ENCODE measurements at places on chromosomes 1 and 21.

DNA sequence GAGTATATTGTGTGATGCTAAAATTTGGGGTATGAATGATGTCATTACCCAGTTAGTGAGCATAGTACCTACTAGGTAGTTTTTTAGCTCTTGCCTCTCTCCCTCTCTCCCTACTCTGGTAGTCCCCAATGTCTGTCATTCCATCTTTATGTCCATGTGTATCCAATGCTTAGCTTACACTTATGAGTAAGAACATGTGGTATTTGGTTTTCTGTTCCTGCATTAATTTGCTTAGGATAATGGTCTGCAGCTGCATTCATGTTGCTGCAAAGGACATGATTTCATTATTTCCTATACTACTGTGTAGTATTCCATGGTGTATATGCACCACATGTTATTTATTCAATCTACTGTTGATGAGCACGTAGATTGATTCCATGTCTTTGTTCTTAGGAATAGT lies 54.4 kb upstream of the NEGR1 start:
- no peak for DNase-seq

DNA sequence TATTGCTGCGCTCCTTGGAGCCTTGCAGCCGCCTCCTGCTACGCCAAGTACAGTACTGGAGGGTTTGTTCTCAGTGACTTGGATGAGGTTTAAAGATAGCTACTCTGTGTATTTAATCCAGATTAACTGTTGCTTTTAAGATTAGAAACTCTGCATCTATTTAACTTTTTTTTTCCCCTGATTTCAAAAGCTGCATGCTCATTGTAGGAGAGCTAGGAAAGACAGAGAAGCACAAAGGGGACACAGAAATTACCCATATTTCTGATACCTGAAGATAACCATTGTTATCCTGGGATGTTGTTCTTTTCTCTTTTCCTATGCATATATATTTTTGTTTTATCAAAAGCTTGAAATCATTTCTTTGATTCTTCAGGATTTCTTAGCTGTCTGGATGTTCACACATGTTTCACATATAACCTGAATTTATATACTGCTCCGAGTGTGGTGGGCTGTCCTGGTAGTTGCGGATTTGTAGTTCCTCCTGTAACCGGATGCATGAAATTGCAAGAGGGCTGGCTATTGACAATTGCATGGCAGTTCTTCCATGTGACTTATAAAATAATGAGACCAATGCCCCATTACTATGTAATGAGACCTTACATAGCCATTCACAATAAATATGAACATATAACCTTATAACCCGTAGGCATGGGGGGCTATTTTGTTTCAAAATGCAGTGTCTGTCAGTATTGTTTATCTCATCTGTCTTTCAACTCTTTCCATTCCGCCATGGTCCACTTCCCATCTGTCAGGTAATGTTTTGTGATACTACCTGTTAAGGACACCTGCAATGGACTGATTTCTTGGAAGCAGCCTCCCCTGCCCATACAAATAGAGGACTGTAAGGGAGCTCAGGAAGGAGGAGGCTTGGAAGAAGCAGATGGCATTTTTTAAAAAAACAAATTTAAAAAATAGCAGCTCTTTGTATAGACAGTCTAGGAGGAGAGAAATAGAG lies 1.4 kb downstream of the RAVER2 start:
- DNase-seq = no peak

DNA sequence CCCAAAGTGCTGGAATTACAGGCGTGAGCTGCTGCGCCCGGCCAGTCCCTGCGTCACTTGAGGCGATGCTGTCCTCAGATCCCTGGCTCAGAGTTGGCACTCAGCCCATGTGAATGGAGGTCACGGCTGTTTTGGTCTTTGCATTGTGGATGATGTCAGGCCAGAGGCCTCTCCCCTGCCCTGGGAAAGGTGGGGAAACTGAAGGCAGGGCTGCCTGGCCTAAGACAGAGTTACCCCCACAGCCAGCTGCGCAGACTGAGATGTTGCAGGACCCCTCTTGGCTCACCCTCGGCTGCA lies 821 bp downstream of the MASP2 start:
- DNase-seq = no peak

- no peak for DNase-seq
These were observed 90.2 kb downstream of the SPSB1 start for GRCh38 chr1:9382643-9383491.

GRCh38 chr1:220274251-220274855 lies 2.1 kb upstream of the RAB3GAP2 start:
- no peak for DNase-seq

DNA sequence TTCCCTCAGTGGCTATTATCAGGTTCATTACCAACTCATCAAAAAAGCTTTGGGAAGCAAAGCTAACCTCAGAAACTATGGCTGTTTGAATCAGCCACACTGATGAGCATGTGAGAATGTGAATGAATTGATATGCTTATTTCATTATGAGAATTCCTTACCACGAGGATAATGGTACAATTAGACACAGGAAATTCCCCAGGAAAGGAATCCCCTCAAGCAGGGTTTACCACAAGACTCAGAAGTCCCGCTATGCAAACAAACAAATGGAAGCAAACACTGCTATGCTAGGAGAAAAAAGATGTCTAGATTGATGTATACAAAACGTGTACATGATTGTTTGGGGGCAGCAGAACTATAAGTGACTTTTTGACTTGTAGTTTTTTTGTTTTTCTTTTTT lies 205.0 kb downstream of the HMCN1 start:
- DNase-seq = no peak

DNA sequence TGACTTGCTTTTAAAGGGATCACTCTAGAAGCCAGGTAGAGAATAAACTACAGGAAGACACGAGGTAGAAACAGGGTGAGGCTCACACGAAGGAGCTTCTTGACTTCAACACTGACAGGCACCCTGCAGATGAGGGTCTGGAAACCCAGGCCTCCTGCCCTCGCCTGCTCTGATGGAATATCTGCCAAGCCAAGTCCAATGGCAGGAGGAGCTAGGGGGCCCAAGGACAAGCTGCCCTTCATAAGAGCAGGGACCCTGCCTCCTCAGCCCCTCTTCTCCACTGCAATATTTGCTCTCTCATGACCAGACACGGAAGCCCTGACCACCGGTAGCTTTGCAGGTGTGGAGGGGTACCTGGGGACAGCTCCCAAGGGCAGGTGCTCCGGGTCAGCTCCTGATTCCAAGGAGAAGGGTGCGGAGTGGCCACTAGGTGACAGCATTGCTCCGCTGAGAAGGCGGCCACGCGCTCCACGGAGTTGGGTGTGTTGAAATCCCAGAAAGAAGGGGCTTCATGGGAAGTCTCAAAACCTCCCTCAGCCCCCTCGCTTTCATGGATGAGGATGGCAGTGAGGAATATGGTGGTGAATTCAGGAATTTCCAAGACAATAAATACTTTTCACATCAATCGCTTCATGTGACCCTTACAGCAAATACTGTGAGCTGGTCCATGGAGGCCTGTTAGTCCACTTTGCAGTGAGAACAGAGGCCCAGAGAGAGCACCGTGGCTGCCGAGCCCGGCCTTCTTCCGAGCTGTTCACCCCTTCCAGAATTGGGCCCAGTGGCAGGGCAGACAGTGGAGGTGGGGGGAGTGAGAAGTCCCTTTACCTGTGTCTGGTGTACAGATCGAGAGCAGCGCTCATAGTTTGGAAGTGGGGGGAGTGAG lies 33.2 kb upstream of the PAX7 start:
- peak; percentile 6 for DNase-seq

- no peak for DNase-seq
These were observed 90.3 kb upstream of the DISP3 start for GRCh38 chr1:11388617-11389016.

- DNase-seq = no peak
These were observed 18.0 kb upstream of the RAB3GAP2 start for GRCh38 chr1:220290140-220290761.

DNA sequence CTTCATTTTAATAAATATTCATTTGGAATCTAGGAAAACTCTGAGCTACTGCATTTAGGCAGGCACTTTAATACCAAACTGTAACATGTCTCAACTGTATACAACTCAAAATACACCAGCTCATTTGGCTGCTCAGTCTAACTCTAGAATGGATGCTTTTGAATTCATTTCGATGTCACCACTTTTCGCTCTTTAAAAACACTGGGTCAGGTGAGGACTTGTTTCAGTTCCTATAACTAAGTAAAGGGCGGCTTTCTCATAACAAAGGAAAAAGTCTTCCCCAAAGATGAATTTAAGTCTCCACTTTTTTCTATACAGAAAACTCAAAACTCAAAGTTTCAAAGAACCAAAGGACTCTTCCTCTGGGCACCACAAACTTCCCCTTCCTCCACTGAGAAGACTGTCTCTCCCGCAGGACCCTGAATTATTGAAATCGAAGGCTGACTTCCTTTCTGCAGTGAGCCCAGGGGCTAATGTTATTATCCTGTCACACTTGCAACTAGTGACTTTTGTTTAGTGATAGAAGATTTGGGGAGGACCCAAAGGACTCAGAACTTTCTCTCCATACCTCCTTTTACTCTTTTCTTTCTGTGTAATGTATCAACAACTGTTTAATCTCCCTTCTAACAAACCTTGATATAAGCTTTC lies 9.7 kb upstream of the DHX9 start:
- no peak for DNase-seq

- DNase-seq = no peak
These were observed 26.2 kb upstream of the LYST start for GRCh38 chr1:235892734-235893413.
